CD4-positive, alpha-beta T cell treated with Interleukin-12 subunit alpha and Interleukin-12 subunit beta, for 1 hour (primary cell): ENCODE measurements at places on chromosomes 1 and 21.

DNA sequence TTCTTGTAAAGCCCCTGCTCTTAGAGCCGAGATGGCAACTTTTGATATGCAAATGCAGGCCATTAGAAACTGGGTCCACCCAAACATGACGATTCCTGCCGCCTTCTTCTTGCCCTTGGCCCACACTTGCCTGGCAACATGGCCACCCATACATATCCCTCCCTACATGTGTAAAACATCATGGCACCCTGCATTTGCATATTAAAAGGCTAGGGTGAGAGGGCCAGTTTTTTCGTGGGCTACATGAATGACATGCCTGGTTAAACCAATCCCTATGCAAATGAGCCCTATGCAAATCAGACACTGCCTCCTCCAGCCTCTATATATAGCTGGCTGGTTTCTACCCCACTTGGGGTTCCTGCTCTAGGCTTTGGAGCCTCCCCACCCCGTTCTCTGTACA is 18.8 kb downstream of the PLA2G2A start:
- DNase-seq: no peak

GRCh38 chr1:117174851-117175250 is 35.9 kb downstream of the VTCN1 start:
- no peak for DNase-seq

- no peak for DNase-seq
Observed at GRCh38 chr1:114832057-114832456, 22.6 kb upstream of the SYCP1 start.

- no peak for DNase-seq
Observed at GRCh38 chr21:45357436-45358260, 47.3 kb upstream of the COL18A1 start.

GRCh38 chr21:39667353-39667891 is 54.7 kb downstream of the B3GALT5 start:
- no peak for DNase-seq

- no peak for DNase-seq
Observed at GRCh38 chr1:229860926-229861325, 206.1 kb upstream of the GALNT2 start.

DNA sequence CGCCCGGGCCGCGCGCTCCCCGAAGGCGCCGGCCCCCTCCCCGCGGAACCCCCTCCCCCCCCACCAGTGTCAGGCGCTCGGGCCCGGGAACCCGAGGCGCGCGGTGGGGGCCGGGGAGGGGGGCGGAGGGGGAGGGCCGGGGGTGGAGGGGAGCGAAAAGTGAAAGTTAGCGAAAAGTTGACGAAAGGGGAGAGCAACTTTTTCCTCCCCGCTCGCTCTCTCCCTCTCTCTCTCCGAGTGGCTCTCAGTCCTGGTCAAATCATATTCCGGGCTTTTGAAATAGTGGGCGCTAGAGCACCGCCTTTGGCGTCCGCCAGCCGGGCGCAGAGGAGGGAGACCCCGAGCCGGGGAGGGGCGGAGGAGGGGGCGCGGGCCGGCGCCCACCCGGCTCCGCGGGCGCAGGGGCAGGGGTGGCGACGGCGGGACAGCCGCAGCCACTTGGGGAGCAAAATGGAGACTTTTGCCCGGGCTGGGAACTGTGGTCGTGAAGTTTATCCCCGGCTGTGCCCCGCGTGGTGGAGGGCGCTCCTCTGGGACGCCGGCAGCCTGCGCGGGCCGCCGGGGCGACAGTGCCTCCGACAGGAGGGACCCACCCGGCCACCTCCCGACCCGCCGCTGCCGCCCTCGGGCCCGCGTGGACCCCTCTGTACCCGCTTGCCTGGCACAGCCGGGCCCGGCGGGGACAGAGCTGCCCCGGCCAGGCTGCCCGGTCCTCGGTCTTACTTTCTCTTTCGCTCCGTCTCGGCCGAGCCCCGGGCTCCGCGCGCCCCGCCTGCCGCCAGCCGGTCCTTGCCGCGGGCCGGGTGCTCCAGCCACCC is 697 bp downstream of the PRDM16 start:
- no peak for DNase-seq

- no peak for DNase-seq
Observed at GRCh38 chr1:183288583-183288982, 102.5 kb downstream of the LAMC2 start.

DNA sequence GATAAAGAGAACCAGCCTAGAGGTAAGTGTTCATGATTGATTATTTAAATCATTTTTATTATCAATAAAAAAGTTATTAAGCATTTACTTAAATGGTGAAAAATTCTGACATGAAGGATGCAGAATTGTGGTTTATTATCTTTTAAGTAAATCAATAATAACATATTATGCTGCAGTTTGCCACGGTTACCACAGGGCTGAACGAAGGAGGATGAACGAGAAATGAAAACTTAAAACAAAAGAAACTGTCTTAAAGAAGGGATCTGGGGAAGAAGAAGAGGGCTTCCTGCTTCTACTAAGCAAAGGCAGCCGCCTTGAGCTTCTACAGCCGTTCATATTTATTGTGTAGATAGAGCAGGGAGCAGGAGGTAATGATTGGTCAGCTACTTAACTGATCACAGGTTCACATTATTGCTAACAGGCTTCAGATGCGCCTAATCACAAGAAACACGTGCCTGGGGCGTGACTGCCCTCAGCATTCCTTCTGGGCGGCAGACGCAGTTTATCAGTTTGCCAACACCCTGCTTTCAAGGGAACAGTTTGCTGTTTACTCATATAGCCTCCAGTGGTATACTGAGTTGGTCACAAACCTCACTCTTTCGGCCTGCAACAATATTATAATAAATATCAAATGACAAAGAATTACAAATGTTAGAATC is 5.8 kb upstream of the FNBP1L start:
- DNase-seq: no peak

- DNase-seq: no peak
Observed at GRCh38 chr1:1089731-1090423, 15.8 kb upstream of the RNF223 start.

DNA sequence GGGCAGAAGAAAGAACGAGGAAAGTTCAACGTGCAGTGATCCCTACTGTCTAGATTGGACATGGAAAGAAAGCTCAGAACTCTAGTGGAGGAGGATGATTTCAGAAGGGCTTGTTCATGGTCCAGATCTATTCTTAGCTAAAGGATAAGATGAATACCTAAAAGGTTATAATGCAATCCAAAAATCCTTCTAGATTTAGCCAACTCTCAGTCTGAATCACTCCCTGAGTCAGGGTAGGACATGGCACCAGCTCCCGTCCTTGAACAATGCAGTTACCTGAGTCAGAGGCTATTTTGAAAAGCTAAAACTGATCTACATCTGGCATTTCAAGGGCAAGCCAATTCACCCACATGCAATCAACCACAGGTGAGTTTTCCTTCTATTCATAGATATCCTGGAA is 38.8 kb upstream of the HIVEP3 start:
- DNase-seq: no peak

DNA sequence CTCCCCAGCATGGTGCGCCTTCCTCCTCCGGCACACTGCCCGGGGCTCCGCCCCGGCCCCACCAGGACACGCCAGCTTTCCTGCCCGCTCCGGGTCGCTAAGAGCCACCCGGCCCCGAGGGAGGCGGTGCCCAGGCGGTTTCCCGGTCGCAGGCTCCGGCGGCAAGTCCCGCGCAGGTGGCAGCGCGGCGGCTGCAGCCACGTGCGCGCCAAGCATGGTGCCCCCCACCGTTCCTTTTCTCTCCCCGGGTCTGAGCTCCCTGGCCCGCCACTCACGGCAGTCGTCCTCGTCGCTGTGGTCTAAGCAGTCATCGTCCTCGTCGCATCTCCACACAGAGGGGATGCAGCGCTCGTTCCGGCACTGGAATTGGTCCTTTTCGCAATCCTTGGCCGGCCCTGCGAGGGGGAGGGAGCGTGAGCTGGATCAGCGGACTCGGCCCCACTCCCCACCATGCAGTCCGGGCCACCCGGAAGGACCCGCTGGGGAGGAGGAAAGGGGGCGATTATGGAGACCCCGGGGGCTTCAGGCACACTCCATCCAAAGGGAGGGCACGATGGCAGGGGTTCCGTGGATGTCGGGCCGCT is 1.2 kb downstream of the LRP8 start:
- DNase-seq: no peak

DNA sequence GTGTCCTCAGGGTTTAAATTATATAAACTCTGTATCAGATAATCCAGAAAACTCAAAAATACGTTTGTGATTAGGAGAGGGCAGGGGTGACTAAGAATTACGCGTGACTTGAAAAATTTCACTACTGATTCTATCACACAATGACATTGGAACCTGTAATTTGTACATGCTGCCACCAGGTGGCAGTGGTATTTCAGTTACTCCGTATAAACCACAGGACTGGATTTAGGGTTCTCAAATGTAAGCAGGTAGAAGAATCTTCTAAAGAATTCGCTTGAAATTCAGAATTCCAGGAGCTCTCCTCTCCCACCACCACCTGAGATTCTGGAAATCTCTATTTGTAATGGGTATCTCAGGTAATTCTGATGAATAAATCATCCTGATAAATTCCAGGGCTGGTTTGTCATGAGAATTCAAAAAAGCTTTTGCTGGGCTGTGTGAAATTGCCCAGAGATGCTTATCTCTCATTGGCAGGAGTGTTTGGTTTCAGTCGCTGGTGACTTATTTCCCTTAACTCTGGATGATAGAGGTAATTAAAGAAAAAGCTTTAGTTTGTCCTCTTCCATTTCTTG is 1.7 kb upstream of the KRTAP7-1 start:
- peak; percentile 46 for DNase-seq
